ENCODE measurements at places on chromosomes 2 and 18. TPM values are rescaled to one million over a fixed set of nuclear protein-coding genes. Genes with fewer than 3 reads are reported as not detected.

The EMX1 gene
- total RNA-seq = not detected

DNA sequence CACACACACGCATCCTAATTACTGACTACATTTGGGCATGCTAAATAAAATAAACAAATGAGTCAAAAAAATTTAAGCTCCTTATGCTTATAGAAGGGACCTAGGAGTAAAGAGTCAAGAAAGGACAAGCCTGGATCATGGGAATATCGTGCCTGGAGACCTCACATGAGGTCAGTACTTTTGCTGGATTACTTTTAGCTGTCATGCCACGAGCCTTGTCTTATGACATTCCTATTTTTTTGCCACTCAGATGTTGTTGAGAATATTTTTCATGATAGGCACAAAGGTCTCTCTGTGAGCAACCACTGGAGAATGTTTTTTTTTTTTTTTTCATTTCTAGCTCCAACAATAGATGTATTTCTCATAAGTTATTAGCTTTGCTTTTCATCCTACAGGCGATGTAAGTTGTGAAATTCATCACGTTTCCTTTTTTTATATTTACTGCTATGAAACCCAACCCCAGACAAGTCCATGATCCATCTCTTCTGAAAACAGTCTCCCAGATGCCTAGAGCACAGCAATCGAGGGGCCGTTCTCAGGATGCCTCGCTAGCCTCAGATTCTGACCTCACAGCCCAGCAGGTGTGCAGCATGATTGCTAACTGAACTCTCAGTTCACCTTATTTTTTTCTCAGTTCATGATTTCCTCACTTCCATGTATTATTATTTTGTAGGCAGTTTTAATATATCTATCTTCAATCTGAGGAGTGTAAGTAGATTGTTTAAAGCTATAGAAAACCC, 464.5 kb downstream of the IRS1 start:
- no peak overlapping the region for H3K27ac ChIP-seq
- no peaks in the 10 kb centered on the region for H3K36me3 ChIP-seq
- peak; percentile 5 for DNase-seq
- H3K27me3 ChIP-seq = no peaks in the 10 kb centered on the region
- no peaks in the 10 kb centered on the region for H3K4me1 ChIP-seq

GRCh38 chr2:127479219-127479825, 47.0 kb downstream of the IWS1 start:
- DNase-seq = peak; percentile 86
- no peak overlapping the region for H3K4me3 ChIP-seq
- no peaks in the 10 kb centered on the region for H3K27me3 ChIP-seq
- no peaks in the 10 kb centered on the region for H3K4me1 ChIP-seq
- no peak overlapping the region for H3K27ac ChIP-seq
- peaks cover 13% of the 10 kb centered on the region for H3K36me3 ChIP-seq

DNA sequence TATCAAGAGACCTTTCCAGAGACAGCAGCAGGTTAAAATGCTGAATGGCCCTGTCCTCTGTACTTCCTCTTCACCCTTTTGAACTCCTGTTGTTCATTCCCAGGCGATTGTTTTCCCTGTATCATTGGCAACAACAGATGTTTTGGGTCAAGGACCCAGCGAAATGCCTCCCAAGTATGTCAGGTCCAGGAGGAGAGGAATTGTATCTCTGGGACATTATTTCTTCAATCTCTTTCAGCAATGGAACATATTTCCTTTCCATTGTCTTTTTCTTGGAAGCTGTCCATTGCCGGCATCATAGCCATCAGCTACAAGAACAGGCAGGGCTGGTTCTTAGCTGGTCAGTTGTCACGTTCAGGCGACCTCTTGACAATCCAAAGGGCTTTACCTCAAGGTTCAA, 76.2 kb downstream of the NRP2 start:
- peaks cover 7% of the 10 kb centered on the region for H3K27me3 ChIP-seq
- H3K27ac ChIP-seq = no peak overlapping the region
- H3K4me3 ChIP-seq = no peak overlapping the region
- no peak for DNase-seq

GRCh38 chr2:156065912-156066311, 266.6 kb downstream of the NR4A2 start:
- H3K4me1 ChIP-seq = no peaks in the 10 kb centered on the region
- H3K4me3 ChIP-seq = no peak overlapping the region
- no peaks in the 10 kb centered on the region for H3K36me3 ChIP-seq
- DNase-seq = no peak
